Upper lobe of left lung (tissue), 6 donors: ENCODE measurements at places on chromosomes 1 and 21.
A peak's percentile ranks its signal among the peaks of the same experiment; 100 is the strongest.

GRCh38 chr1:58447886-58448285, 98.6 kb downstream of the OMA1 start:
- H3K27ac ChIP-seq = no peak overlapping the region
- no peaks in the 10 kb centered on the region for H3K27me3 ChIP-seq
- H3K4me1 ChIP-seq = no peaks in the 10 kb centered on the region
- H3K36me3 ChIP-seq = no peaks in the 10 kb centered on the region

- no peaks in the 10 kb centered on the region for H3K27me3 ChIP-seq
- no peaks in the 10 kb centered on the region for H3K36me3 ChIP-seq
- no peak overlapping the region for H3K4me3 ChIP-seq
- no peaks in the 10 kb centered on the region for H3K4me1 ChIP-seq
- DNase-seq = no peak
Measured at GRCh38 chr21:44279354-44280260, 6.1 kb upstream of the AIRE start.

DNA sequence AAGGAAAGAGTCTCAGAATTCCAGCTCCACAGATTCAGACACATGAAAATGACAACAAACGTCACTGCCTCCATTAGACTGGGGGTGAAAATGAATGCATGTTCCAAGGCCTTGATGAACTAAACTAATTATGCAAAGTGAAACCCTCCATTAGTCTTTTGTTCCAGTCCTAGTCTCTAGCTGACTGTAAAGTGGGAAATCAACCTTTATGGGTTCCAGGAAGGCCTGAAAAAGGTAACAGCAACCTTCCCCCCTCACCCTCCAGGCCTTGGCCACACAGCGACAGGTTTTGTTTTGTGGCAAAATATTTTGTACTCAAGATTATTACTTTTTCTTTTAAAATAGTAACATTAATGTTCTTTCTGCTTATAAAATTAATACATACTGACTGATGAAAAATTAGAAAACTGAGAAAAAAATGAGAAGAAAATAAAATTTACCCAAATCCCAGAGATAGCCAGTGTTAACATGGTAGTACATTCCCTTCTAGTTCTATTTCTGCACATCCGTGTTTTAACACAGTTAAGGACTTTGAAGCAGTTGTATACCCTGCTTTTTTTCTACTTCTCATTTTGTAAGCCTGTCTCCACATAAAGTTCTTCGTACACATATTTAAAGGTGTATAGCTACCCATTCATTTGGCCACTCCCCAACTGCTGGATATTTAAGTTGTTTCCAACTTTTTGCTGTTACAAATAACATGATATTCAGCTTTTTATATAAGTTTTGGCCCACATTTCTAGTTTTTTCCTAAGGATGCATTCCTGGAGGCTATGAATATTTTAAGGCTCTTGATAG, 60.9 kb downstream of the CD2 start:
- H3K27ac ChIP-seq = no peak overlapping the region
- DNase-seq = no peak
- H3K4me1 ChIP-seq = no peaks in the 10 kb centered on the region
- no peaks in the 10 kb centered on the region for H3K27me3 ChIP-seq

- H3K4me1 ChIP-seq = peaks cover under 1% of the 10 kb centered on the region
- no peaks in the 10 kb centered on the region for H3K27me3 ChIP-seq
- no peak overlapping the region for H3K27ac ChIP-seq
- no peaks in the 10 kb centered on the region for H3K36me3 ChIP-seq
- H3K4me3 ChIP-seq = no peak overlapping the region
Measured at GRCh38 chr1:173424143-173424542, 53.0 kb upstream of the PRDX6 start.

- H3K4me3 ChIP-seq = no peak overlapping the region
- no peaks in the 10 kb centered on the region for H3K36me3 ChIP-seq
- H3K27me3 ChIP-seq = no peaks in the 10 kb centered on the region
- H3K4me1 ChIP-seq = peaks cover 7% of the 10 kb centered on the region
- no peak overlapping the region for H3K27ac ChIP-seq
- DNase-seq = no peak
Measured at GRCh38 chr1:157238585-157238984, 100.4 kb upstream of the ETV3 start.

- H3K4me3 ChIP-seq = no peak overlapping the region
- no peak overlapping the region for H3K27ac ChIP-seq
- no peaks in the 10 kb centered on the region for H3K27me3 ChIP-seq
Measured at GRCh38 chr1:196148367-196148970, 459.8 kb downstream of the KCNT2 start.

DNA sequence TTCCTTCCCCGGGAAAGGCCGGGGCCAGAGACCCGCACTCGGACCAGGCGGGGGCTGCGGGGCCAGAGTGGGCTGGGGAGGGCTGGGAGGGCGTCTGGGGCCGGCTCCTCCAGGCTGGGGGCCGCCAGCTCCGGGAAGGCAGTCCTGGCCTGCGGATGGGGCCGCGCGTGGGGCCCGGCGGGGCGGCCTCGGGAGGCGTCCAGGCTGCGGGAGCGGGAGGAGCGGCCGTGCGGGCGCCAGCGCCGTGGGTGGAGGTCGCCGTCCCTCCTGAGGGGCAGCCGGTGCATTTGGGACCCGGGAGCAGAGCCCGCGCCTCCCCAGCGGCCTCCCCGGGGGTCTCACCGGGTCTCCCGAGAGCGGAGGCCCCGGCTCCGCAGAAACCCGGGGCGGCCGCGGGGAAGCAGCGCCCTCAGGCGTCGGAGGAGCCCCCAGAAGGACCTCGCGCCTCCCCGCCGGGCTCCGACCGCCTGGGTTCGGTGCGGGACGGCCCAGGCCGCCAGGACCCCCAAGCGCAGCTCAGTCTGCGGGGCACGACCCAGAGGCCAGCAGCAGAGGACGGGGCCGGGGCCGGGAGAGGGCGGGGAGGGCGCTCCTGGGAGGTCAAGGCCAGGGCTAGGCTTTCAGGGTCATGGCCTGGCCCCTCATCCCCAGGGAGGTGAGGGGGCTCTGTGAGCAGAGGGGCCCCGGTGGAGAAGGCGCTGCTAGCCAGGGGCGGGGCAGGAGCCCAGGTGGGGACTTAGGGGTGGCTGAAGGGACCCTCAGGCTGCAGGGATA, 7.2 kb upstream of the SLX9 start:
- H3K4me1 ChIP-seq = peaks cover 37% of the 10 kb centered on the region
- H3K4me3 ChIP-seq = peak overlapping the region; percentile 41
- H3K27ac ChIP-seq = peak overlapping the region; percentile 12
- peak; percentile 94 for DNase-seq
- no peaks in the 10 kb centered on the region for H3K36me3 ChIP-seq

DNA sequence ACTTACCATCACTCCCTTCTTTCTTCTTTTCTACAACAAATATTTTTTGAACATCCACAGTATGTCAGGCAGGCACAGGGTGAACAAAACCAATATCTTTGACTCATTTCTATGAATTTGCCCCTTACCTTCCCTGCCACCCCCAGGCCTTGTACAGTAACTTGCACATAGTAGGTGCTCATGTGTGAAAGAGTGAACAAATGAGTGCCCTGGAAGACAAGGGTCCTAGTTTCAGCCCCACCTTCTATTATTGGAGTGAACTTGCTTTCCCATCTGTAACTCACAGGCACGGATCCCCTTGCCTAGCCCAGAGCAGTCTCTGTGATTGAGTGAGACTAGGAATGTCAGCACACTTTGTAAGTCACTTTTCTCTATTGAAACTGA, 12.8 kb downstream of the ZDHHC18 start:
- no peaks in the 10 kb centered on the region for H3K4me1 ChIP-seq
- H3K4me3 ChIP-seq = no peak overlapping the region
- H3K27ac ChIP-seq = no peak overlapping the region
- H3K27me3 ChIP-seq = no peaks in the 10 kb centered on the region

- H3K27me3 ChIP-seq = no peaks in the 10 kb centered on the region
- no peaks in the 10 kb centered on the region for H3K36me3 ChIP-seq
- DNase-seq = no peak
- H3K4me1 ChIP-seq = peaks cover 18% of the 10 kb centered on the region
Measured at GRCh38 chr1:203211812-203212211, 17.7 kb downstream of the CHIT1 start.

GRCh38 chr1:64062941-64063581, 140.4 kb upstream of the UBE2U start:
- H3K27ac ChIP-seq = no peak overlapping the region
- H3K27me3 ChIP-seq = no peaks in the 10 kb centered on the region
- no peak overlapping the region for H3K4me3 ChIP-seq

- no peaks in the 10 kb centered on the region for H3K36me3 ChIP-seq
- DNase-seq = no peak
- H3K27ac ChIP-seq = no peak overlapping the region
- H3K27me3 ChIP-seq = no peaks in the 10 kb centered on the region
- no peak overlapping the region for H3K4me3 ChIP-seq
- no peaks in the 10 kb centered on the region for H3K4me1 ChIP-seq
Measured at GRCh38 chr1:84876353-84876752, 16.7 kb downstream of the LPAR3 start.

- peaks cover 34% of the 10 kb centered on the region for H3K4me1 ChIP-seq
- peak; percentile 25 for DNase-seq
- no peaks in the 10 kb centered on the region for H3K36me3 ChIP-seq
- no peaks in the 10 kb centered on the region for H3K27me3 ChIP-seq
- H3K4me3 ChIP-seq = peak overlapping the region; percentile 64
- H3K27ac ChIP-seq = peak overlapping the region; percentile 96
Measured at GRCh38 chr1:101239095-101240040, 2.5 kb downstream of the S1PR1 start.

DNA sequence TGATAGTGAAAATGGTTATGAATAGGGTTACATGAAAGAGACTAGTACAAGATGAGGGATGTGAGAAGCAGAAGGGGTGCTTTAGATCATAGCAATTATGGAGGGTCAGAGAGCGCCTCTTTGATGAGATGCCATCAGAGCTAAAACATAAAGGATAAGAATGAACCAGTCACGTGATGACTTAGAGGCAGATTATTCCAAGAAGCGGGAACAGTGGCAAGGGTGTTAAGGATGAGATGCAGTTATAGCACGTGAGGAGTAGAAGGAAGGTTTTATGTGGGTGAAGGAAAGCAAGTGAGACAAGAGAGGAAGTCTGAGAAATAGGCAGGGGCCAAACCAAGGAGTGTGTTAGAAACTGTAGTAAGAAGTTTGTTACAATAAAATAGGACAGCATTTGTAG, 360.1 kb downstream of the DPYD start:
- H3K27me3 ChIP-seq = no peaks in the 10 kb centered on the region
- H3K27ac ChIP-seq = no peak overlapping the region
- no peaks in the 10 kb centered on the region for H3K36me3 ChIP-seq
- no peaks in the 10 kb centered on the region for H3K4me1 ChIP-seq
- no peak for DNase-seq

- H3K36me3 ChIP-seq = no peaks in the 10 kb centered on the region
- H3K27me3 ChIP-seq = no peaks in the 10 kb centered on the region
- no peak overlapping the region for H3K4me3 ChIP-seq
- no peak overlapping the region for H3K27ac ChIP-seq
- no peak for DNase-seq
Measured at GRCh38 chr1:248127653-248128052, 17.3 kb upstream of the OR2M5 start.

DNA sequence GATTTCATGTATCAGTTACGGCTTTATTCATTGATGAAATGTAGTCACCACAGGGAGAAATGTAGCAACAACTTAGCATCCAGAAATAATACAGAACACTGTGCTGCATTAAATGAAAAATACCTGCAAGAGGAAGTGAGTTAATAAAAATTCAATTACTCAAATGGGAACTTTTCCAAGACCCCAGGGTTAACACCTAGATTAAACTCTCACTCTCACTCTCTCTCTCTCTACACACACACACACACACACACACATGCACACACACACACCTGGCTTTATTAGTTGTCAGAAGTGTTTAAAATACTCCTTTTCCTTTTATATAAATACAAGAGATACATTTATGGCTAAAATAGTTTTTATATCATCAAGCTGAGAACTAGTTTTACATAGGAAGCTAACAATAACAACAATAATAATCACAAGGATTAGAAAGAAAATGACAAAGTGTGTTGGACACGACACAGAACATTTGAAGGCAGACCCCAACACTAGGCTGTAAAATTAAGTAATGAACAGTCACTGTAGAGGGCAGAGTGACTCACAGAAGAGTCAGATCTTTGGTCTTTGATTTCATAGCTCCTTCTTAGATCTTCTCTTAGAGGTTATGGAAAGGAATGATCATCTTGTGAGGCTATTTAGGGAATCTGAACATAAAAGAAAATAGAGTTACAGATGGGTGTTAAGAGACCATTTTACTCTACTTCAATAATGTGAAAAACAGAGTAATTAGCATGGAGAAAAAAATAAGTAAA, 1266.0 kb upstream of the ADGRL2 start:
- no peaks in the 10 kb centered on the region for H3K4me1 ChIP-seq
- H3K4me3 ChIP-seq = no peak overlapping the region
- H3K27me3 ChIP-seq = no peaks in the 10 kb centered on the region

DNA sequence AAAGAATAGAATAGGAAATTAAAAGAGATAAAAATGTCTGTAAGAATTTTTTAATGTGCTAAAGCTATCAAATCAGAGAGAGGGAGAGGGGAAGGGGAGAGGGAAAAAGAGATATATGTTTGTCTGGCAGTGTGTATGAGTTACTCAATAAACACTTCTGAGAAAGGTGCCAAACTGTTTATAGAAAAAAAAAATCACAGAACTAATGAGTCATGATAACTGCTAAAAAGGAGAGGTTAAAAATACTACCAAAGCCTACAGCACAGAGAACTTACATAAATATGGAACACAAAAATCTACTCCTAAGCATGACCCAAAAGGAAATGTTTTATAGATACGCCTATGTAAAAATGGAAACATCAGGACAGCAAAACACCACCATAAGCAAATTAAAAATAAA, 45.4 kb downstream of the SELENOF start:
- no peaks in the 10 kb centered on the region for H3K4me1 ChIP-seq
- H3K27ac ChIP-seq = no peak overlapping the region
- peaks cover 5% of the 10 kb centered on the region for H3K36me3 ChIP-seq
- H3K4me3 ChIP-seq = no peak overlapping the region
- H3K27me3 ChIP-seq = no peaks in the 10 kb centered on the region

GRCh38 chr21:43196826-43197225, 28.0 kb downstream of the CRYAA start:
- no peaks in the 10 kb centered on the region for H3K27me3 ChIP-seq
- no peaks in the 10 kb centered on the region for H3K36me3 ChIP-seq
- DNase-seq = no peak
- H3K4me3 ChIP-seq = no peak overlapping the region

GRCh38 chr1:198258491-198258890, 101.7 kb downstream of the NEK7 start:
- H3K4me1 ChIP-seq = peaks cover 5% of the 10 kb centered on the region
- no peak overlapping the region for H3K27ac ChIP-seq
- H3K4me3 ChIP-seq = no peak overlapping the region

DNA sequence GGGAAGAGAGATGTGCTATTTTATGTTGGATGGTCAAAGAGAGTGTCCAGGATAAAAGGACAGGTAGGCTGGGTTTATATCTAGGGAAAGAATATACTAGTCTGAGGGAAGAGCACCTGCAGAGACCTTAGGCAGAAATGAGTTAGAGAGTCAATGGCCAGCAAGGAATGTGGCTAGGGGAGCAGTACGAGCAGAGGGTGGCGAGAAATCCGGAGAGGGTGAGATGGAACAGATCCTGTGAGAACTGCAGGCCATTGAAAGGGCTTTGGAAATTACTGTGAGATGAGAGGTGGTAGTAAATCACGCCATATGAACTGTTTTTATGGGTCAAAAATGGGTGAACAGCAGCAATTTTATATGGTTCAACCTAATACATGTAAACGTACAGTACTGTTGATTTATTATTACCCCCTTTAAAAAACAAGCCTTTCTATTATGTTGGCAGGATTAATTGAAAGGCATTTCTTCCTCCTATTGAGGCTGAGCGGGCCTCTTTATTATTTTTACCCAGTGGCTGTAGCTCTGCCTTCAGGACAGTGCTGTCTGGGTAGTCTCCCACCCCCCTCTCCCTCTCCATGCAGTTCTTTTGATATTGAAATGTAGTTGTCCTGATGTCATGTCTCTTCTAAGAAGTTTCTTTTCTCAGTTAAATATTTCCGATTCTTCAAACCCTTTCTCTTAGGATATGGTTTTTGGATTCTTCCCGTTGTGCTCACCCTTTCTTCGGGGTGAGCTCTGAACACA, 75.2 kb upstream of the CD1D start:
- no peak overlapping the region for H3K4me3 ChIP-seq
- no peaks in the 10 kb centered on the region for H3K4me1 ChIP-seq
- no peak for DNase-seq
- H3K27ac ChIP-seq = no peak overlapping the region
- no peaks in the 10 kb centered on the region for H3K36me3 ChIP-seq
